ENCODE measurements at places on chromosomes 1 and 21.
A peak's percentile ranks its signal among the peaks of the same experiment; 100 is the strongest.

DNA sequence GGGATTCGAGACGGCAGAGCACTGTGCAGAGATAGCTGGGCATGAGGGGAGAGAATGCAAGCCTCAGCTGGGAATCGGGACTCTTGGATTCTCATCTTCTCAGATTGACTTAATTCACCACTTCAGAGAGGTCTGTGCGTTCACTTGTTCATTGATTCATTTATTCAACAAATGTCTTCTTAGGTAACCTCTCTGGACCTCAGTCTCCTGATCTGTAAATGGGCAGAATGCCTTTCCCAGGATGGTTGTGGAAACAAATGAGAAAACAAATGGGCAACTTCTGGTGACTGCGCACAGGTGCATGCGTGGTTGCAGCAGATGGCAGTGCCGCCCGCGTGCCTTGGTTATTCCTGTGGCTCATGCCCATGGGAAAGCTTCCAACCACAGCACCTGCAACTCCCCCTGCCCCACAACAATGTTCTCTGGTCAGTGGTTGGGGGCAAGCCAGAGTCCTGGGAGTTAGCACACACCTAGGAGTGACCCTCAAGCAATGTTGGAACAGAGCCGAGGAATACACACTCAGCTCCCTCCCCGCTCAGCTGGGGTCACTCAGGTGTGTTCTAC is 110.1 kb upstream of the RUNX3 start:
- DNase-seq, result no peak

- DNase-seq, result peak; percentile 44
Observed at GRCh38 chr1:46288485-46289133, 14.8 kb downstream of the LRRC41 start.

DNA sequence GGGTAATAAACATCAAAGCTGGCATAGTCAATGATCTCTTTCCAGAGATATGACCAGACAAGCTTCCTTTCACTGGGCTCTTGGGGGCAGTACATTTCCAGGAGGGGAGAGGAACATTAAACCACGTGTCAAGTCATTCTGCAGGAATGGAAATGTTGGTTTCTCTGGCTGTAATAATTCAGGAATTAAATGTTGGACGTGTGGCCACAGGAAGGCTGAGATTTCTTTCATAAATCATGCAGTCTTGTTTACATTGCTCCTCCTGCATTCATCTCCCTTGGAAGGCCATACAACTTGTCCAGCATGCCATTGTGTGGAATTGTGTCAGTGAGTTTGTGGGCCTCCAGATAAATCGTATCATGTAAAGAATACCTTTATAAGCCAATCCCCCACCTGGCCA is 259.2 kb downstream of the ADGRL2 start:
- DNase-seq, result no peak

GRCh38 chr1:233211595-233211994 is 83.9 kb downstream of the PCNX2 start:
- no peak for DNase-seq

GRCh38 chr1:101526813-101527212 is 290.0 kb downstream of the S1PR1 start:
- no peak for DNase-seq

DNA sequence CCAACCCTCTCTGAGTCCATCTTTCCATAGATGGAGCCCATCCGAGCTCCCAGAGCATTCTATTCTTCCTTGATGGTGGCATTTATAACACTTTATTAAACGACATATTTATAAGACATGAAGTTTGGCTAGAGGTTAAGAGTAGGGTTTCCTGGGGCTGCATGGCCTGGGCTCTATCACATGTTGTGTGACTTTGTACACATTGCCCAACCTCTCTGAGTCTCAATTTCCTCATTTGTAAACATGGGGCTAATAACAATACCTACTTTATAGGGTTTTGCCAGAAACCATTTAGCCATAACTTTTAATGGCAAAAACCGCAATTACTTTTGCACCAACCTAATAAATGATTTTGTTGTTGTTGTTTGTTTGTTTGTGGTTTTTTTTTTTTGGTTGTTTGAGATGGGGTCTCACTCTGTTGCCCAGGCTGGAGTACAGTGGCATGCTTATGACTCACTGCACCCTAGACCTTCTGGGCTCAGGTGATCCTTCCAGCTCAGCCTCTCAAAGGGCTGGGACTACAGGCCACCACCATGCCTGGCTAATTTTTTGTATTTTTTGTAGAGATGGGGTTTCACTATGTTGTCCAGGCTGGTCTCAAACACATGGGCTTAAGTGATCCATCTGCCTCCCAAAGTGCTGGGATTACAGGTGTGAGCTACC is 13.9 kb upstream of the ASAP3 start:
- no peak for DNase-seq

DNA sequence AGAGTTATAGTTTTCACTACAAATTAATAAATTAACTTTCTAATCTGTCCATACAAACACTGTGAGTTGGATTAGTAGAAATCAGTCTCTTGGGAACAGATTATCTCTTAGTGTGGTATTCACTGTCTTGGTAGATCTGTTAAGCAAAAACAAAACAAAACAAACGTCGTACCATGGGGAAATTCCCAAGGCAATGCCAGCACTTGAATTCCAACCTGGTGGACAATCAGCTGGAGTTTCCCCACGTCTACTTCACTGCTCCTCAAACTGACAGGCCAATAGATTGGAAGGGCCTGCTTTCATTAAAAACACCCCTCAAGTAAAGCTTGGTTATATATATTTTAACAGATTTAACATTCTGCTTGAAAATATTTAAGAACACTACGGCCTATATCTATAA is 31.9 kb downstream of the GDAP2 start:
- no peak for DNase-seq

GRCh38 chr1:177343445-177343844 is 172.7 kb downstream of the BRINP2 start:
- peak; percentile 15 for DNase-seq

DNA sequence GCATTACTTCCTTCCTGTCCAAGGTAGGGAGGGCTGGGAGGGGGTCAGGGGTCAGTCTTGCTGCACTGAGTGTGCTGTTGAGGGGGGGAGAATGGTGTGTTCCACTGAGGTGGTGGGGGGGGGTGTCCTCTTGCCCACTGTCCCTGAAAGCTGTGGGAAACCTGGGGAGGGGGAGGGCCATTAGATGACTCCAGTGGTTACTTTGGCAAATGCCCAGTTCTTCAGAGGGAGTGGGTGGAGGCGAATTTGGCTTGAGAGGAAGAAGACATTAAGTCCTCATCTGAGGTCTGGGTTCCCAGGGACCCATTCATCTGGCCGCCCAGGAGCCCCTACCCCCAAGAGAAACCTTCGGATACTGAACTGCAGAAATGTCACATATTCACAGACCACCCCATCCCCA is 36.2 kb downstream of the MEF2D start:
- DNase-seq, result no peak

- no peak for DNase-seq
Observed at GRCh38 chr1:154574716-154575115, 7.1 kb downstream of the CHRNB2 start.

DNA sequence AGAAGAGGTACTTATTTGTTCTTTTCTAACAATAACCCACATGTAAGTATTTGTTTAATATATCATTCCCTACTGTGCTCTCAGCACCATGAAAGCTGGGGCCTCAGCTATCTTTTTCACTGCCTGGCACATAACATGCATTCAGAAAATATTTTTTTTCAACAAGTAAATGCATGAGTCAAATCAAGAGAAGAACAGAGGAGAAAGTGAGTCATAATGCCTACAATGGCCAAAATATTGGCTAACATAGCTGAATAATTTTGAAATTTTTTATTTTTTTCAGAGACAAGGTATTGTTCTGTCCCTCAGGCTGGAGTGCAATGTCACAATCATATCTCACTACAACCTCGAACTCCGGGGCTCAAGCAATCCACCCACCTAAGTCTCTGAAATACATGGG is 252.2 kb upstream of the ADAMTS5 start:
- DNase-seq, result no peak

DNA sequence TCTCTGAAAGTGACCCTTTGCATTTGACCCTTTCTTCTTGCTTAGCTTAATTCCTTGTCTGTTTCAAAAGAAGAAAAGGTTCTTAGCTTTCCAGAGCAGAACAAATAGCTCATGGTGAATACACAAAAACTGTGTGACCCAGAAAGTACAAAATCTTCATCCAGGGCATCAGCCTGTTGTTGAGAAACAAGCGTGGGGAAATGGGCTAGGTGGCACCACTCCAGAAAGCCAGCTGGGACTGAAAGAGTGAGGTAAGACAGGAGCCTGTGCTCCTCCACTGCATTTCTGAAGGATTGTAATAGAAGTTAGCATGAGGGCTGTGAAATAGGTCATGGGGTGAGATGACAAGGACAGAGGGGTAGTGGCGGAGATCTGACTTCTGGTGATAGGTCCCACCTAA is 45.8 kb downstream of the CYP2J2 start:
- no peak for DNase-seq

DNA sequence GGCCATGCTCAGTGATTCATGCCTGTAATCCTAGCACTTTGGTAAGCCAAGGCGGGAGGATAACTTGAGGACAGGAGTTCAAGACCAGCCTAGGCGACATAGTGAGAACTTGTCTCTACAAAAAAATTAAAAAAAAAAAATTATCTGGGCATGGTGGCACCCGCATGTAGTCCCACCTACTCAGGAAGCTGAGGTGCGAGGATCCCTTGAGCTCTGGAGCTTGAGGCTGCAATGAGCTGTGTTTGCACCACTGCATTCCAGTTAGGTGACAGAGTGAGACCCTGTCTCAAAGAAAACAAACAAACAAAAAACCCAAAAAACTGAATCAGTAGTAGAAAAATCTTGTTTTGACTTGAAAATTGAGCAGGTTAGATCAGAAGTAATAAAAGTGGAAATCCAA is 67.1 kb upstream of the IPO9 start:
- DNase-seq, result no peak

DNA sequence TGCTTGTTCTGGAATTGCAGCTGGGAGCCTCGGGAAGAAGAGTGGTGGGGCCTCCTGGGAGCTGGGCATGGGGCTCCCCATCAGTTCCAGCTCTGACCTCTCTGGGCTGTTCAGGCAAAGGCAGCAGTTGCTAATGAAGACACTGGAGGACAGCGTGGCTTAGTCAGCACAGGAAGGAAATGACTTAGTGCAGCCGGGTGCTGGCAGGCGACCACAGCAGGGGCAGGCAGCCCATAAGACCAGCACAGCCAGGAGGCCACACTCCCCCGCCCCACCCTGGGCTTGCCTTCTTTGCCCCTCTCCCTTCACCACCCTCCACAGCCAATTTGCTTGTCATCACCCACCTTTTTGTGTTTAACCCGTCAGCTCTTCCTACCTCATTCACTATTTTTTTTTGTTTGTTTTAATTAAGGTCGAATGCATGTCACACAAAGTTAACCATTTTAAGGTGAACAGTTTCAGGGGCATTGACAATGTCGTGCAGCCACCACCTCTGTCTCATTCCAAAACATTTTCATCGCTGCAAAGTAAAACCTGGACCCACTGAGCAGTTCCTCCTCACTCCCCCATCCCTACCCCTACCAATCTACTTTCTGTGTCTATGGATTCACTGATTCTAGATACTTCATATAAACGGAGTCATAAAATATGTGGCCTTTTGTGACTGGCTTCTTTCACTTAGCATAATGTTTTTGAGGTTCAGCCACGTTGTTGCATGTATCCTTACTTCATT is 10.9 kb downstream of the OLIG2 start:
- DNase-seq, result no peak

- DNase-seq, result no peak
Observed at GRCh38 chr21:44273046-44273445, 11.3 kb upstream of the DNMT3L start.

DNA sequence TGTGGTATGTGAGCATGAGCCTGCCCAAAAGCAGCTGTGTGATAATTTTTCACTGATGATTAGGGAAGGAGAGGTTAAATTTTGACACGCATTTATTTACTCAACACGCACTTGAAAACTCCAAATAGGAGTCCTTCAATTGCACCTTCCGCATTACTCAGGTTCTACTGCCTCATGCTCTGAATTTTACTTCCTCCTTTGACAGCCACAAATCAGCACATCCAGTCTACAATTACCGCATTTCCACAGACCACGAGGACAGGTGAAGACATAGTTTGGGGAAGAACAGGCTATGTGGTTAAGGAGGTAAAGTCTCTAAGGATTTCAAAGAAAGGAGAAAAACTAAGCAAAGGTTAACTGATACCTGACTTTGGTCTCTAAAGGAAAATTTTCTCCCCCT is 2.6 kb downstream of the CAPN8 start:
- no peak for DNase-seq

DNA sequence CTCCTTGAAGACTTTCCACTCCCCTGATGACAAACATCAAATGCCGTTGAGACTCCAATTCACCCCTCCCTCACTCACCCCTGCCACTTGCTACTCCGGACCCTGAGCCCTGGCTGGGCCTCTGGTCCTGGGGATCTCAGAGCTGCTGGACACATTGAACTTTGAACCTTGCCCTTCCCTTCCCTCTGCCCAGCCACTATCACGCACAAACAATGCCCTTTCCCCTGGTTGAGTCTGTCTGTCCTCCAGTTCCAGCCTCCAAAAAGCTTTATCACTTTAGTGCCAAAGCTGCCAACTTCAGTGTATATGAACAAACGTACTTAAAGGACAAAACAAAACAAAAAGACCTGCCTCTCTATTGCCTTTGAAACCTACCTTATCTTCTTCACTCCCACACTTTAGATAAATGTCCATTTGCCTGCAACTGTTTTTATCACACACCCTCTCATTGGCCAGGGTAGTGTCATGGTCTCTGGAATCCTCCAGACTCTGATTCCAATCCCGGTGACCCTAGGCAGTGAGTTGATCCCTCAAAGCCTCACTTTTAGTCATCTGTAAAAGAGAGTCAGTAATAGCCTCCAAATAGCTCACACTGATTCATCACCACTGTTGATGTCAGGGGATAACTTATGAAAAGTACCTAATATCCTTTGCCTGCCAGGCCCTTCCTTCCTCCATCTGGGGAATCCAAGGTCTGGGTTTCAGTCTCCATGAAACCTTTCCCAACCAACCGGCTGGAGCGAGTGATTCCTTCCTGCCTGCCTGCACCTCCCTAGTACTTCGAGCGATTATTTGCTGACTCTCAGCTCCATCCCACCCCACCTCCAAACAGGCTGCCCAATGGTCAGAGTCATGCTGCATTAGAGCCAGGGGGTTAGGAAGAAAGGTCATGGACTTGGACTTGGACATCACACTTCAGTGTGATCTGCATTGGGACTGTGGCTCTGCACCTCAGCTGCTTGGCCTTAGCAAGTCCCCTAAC is 15.9 kb upstream of the SPOCD1 start:
- DNase-seq, result no peak

DNA sequence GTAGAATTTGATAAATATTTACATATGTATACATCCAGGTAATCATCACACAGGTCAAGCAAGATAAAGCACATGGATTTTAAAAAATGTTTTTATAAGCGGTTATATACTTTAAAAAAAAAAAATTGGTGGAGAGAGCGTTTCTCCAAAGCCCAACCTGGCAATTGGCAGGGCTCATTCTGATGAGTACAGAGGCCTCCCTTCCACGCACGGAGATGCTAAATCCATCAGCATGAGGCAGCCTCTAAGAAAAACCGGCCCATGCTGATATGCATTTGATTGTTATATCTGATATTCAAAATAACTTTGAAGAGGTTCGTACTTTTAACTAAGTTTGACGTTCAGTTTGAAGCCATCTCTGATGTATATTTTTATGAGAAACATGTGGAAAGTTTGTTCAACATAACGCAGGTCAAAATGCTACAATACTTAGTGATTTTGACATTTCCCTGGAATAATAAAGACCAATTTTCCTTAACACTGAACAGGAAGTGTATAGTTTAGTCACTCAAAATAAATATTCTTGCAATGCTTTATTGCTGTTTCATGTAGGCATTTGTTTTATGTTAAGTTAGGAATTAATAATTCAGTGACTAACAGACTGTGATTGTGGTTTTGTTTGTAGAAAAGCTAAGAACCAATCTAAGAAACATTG is 151.7 kb downstream of the NR5A2 start:
- peak; percentile 46 for DNase-seq
